ENCODE measurements at places on chromosomes 3 and 15. TPM values are rescaled to one million over a fixed set of nuclear protein-coding genes. Genes with fewer than 3 reads are reported as not detected.

LIPC gene
- 11.8 TPM for polyA plus RNA-seq

SI gene
- polyA plus RNA-seq, result not detected

SCN11A gene
- polyA plus RNA-seq, result 0.90 TPM

CSPG5 gene
- polyA plus RNA-seq, result 0.76 TPM

CD200R1 gene
- polyA plus RNA-seq, result 1.0 TPM

DNA sequence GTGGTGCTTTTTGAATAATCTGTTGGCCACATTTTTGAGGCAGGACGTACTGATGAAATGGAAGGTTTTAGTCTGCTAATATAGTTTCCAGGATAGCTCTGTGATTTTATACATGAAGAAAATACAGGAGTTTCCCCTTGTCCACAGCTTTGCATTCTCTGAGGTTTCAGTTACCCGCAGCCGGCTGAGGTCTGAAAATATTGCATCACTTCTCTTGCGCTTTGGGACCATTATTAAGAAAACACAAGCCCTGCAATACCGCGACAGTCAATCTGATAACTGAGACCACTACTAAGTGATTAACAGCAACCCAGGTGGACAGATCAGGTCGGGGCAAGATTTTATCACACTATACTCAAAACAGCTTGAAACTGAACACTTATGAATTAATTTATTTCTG lies 33.0 kb downstream of the BLM start:
- no peak for DNase-seq

- DNase-seq, result no peak
Observed at GRCh38 chr3:78804251-78805037, 963.4 kb downstream of the ROBO1 start.

All from right renal pelvis (tissue), 4 donors.